ENCODE measurements at places on chromosomes 2 and 18.

DNA sequence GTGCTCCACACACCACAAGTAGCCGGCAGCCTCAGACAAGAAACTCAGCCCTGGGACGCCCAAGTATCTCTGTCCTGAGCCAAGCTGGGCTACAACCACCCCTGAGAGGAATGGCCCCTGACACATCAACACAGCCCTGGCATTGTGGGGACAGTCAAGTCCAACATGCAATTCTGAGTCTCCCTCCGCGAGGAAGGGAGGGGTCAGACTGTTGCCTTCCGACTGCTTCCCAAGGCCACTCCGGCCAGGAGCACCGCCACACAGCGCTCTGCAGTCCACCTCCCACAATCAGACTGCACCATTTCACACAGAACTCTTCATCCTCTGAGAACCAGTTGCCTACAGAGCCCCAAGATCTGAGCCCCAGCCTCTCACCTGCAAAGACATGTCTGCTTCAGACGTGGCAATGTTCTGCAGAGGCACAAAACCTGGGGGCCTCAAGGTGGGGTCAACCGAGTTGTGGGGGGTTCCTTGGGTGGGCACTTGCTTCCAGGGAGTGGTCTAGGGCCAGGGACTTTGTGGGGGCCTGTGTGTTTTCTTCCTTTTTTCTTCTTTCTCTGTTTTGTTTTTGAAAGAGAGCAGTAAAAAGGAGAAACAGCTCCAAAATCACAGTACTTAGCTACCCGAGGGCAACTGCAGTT lies 76.7 kb upstream of the SALL3 start:
- DNase-seq: no peak

- DNase-seq: no peak
Measured at GRCh38 chr18:41618147-41618546, 336.9 kb upstream of the PIK3C3 start.

GRCh38 chr18:11862468-11863137 lies 11.4 kb downstream of the CHMP1B start:
- DNase-seq: no peak

GRCh38 chr18:46360102-46360699 lies 256.0 kb downstream of the HAUS1 start:
- no peak for DNase-seq

DNA sequence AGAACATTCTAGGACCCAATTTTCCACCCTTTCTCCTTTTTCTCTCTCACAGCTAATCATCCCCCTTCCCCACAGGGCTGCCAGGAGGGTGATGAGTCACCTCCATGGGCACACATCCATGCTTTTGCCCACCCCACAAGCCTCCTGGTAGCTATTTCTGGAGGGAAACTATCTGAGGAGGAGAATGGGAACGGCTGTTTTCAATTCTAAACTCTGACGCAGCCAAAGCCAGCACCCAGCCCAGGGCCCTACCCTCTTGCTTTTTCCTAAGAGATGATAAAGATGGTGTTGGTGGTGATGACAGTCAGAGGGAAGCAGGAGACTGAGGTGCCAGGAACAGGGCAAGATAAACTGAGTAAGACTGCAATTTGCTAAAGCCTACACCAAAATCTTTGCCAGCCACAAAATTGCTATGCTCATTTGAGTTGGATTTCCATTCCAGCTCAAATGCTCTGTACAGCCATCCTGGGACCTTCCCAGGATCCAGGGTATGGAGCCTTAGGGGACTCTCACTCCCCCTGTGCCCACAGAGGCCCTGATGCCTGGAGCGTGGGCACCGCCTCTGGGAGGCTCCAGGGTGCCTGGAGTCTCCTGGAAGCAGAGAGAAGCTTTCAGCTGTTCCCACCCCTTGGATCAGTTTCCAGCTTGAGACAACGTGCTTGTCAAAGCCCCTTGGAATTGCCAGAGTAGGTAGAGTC lies 62.0 kb upstream of the FZD7 start:
- no peak for DNase-seq

GRCh38 chr2:233813236-233814055 lies 35.3 kb downstream of the MROH2A start:
- no peak for DNase-seq

- DNase-seq: no peak
Measured at GRCh38 chr18:2924920-2925319, 78.1 kb downstream of the EMILIN2 start.

DNA sequence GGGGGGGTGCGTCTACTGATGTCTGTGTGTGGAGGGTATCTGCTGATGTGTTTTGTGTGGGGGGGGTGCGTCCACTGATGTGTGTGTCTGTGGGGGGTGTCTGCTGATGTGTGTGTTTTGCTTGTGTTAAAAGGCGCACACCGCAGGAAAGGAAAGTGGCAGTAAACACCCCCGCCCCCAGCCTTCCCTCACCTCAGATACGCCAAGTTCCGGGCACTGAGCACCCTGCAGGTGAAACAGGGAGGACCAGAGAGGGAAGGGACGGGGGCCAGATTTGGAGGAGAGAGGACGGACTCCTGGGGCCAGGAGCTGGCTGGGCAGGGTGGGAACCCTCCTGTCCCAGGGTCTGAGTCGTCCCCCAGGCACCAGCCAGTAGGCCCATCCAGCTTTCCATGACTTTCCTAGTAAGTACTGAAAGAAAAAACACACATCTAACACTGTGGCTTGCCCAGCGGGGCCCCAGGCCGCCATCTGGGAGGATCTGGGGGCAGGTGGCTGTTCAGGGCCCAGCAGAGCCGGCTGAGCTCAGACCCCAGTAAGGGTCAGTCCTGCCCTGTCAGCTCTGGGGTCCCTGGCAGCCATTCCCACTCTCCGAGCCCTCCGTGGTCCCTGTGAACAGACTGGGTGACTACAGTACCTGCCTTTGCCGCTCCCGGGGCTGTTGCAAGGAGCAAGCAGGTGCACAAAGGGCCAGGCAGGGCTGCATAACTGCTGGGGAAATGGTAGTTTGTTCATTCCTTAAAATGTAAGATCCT lies 126.9 kb downstream of the NFATC1 start:
- DNase-seq: no peak

All from hematopoietic multipotent progenitor cell treated with erythropoietin and hydrocortisone succinate and interleukin-3 and kit ligand, for 8 days (in vitro differentiated cells).